ENCODE measurements at places on chromosomes 4 and X.
A peak's percentile ranks its signal among the peaks of the same experiment; 100 is the strongest.

DNA sequence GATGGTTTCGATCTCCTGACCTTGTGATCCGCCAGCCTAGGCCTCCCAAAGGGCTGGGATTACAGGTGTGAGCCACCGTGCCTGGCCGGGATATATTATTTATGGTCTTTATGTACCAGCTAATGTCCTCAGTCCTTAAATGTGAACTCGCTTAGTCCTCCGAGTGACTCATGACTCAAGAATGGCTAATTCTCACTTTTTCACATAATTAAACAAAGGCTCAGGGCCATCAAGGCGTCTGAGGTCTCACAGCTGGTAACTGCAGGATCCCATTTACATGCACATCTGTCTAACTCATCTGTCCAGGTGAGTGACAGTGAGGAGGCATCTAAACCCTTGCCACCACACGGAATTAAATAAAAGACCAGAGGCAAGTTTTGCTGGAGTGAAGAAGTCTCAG is 73.5 kb downstream of the HS3ST1 start:
- no peak for DNase-seq

DNA sequence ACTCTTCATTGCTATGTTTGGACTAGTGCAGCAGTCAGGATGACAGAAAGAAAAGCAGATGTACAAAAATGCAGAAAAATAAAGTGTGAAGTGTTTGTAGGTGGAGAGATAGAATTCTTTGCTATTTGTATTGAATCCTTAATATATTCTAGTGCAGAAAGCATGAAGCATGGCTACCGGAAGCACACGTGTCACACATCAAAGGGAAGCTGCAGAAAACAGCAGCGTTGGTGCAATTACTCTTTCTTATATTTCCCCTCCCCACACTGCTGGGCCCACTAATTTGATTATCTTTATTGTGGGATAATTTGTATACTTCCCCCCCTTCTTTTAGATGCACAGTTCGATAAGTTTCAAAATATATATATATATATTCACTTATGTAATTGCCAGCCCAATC is 35.9 kb upstream of the TAPT1 start:
- no peak for DNase-seq

DNA sequence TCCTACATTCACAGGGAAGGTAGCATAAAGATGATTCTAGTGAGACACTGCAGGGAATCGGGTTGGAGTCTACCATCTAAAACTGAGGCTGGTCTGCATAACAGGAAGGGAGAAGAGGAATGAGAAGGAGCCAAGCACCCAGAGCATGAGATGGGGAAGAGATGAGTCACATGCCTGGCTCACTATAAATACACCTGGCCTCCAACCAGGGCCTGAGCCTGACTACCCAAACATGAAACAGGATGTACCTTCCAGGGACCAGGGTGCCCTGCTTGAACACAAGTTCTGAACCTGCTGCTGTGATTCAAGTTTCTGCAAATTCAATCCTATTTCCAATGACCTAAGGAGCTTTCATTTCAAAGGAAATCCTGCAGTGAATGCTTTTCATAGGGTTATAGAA is 24.9 kb downstream of the CD99L2 start:
- DNase-seq, result peak; percentile 41

GRCh38 chrX:124256216-124256615 is 76.2 kb upstream of the TEX13D start:
- peak; percentile 86 for DNase-seq

DNA sequence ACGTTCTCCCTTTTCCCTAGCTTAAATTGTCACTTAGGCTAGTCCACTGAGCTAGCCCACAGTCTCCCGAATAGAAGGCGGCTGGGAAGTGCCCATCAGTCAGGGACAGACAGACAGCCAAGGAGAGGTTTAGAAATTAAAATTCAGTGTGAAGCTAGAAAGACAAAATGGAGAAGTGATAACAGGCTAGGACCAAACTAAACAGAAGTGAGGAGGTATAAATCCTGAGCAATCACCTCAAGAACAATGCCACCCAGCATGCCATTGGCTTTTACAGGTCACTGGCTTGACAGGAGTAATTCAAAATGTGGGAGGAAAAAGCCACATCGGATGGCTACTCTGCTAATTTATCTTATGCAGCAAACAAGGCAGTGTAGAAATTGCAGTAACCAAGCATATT is 138.9 kb downstream of the MAPK10 start:
- no peak for DNase-seq

GRCh38 chrX:22650691-22651090 is 349.1 kb upstream of the DDX53 start:
- DNase-seq, result no peak

DNA sequence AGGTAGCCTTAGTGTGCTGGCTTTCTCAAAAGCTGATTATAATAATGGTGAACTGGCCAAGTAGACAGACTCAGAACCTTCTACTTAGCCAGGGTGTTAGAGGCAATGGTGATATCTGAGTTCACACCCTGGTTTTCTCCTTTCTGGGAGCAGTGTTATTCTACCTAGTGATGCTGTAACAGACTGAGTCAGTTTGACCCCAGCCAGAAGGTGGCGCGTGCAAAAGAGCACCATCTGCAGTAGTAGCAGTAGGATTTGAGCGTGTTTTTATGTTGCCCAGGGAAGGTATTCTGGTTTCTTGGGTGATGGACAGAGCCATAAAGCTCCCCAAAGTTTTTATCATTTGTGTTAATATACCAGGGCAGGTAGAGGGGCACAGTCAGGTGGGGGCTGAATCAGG is 143.8 kb upstream of the CPXCR1 start:
- DNase-seq, result no peak

GRCh38 chr4:8468746-8469535 is 28.4 kb downstream of the TRMT44 start:
- DNase-seq, result peak; percentile 79

DNA sequence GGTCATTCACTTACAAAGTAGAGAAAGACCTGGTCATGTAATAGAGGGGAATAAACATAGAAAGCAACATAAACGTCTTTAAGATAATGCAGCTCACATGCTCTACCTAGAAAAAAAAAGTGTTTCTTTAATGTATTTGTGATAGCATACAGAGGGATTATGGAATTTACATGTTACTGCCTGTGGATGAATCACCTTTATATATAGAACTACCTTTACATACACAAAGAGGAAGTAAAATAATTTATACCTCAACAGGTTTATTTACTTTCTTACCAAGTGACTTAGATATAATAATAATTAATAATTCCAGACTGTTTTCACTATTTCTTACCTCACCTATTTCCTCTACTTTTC is 81.5 kb downstream of the PPP3CA start:
- DNase-seq, result no peak

DNA sequence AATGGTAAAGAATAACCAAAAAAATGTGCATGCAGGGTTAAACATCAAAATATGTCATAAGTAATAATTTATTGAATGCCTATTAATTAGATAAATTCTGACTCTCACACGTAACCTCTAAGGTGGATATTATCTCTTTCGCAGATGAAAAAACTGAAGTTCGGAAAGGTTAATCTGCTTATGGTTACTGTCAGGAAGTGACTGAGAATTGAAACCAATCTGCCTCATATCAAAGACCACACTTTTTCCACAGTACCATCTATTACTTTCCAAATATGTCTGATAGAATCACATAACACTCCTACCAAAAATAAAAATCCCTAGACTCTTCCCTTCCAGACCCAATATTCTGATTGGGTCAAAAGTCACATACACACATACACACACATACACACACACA is 6.2 kb downstream of the CHIC2 start:
- no peak for DNase-seq

DNA sequence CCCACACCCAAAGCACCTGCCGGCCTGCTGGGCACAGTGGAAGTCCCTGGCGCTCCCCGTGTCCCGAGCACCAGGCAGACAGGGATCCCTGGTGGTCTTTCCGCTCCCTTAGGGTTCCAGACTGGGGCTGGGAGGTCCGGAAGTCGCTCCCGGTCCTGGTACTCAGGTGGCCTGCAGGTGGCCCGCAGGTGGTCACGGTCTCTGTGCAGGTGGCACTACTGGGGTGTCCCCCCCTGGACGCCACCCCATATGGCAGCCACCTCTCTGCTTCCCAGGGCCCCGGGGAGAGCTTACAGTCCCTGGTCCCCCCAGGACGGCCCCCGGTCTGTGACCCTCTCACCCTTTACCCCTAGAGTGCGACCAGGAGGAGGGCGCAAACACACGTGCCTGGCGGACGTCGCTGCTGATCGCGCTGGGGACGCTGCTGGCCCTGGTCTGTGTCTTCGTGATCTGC is 13.6 kb downstream of the SLC25A6 start:
- DNase-seq, result no peak

- peak; percentile 87 for DNase-seq
Observed at GRCh38 chr4:4780729-4781244, 78.7 kb upstream of the MSX1 start.

DNA sequence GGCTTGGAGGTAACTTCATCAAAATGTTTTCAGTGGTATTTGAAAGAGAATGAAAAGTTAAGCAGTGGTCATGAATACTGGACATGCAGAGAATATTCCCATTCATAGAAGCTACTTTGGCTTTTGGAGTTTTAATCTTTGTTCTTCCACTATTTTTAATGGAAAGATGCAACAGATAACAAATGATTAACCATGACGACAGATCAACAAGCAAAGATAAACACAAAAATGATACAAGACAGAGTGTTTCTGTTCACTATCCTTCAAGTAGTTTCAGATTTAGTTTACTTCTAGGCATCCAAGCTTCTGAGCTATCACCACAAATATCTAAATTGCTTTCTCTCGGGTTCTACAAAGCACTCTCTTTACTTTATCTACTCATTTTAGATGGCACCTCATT is 1004.9 kb upstream of the ADGRL3 start:
- DNase-seq, result no peak

DNA sequence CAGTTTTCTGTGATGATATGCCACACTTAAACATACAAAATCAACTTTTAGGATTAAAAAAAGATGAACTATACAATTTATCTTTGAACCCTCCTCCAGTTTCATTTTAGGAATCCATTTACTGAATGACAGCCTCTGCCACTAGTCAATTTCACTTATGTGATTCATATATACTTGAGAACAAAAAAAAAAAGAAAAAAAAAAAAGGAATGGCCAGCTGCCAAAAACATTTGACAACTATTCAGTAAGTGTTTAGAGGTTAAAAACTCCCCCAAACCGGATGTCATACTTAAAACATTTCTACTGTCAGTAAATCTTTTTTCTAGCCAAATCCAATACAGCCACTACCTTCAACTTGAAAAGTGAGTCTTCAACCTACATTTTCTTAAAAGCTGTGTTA is 266.7 kb upstream of the MAGEB2 start:
- DNase-seq, result no peak

GRCh38 chr4:10348241-10348640 is 109.0 kb downstream of the ZNF518B start:
- DNase-seq, result no peak

DNA sequence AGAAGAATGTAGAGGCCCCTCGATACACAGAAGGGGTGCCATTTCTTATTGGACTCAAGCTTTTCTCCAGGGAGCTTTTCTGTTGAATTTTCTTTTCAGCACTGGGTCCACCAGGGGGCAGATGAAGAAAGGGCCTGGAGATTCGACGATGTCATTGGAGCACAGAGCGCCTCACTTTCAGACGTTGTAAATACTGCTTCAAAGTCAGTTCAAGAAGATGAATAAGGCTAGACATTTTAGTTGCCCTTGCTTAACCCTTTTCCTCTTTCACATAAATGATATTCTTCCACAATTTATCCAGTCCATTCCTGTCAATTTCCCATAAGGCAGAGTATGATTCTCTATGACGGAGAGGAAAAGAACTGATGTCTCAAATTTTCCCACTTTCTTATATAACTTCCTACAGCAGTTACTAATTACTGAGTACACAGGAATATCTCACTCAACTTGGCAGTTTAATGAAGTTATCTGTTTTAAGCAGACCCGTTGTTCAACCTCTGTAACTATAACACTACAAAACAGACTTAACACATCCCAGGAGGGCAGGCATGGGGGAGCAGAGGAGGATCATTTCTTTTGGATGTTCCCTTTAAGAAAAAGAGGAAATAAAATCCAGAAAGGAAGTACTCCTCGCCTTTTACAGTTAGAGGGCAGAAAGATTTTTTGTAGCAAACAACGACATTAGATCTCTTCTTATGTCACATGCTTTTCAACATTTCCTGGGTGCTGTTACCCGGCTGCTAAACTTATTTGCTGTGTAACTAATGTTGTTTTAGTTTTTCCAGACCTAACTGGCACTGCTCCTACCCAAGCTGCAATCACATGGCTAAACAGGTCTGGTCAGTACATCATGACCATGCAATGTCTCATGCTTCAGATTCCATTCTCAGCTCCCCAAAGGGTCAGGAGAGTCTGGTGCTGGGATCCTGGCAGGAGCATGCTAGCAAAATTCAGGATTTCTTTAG is 12.2 kb upstream of the CENPU start:
- DNase-seq, result peak; percentile 89

DNA sequence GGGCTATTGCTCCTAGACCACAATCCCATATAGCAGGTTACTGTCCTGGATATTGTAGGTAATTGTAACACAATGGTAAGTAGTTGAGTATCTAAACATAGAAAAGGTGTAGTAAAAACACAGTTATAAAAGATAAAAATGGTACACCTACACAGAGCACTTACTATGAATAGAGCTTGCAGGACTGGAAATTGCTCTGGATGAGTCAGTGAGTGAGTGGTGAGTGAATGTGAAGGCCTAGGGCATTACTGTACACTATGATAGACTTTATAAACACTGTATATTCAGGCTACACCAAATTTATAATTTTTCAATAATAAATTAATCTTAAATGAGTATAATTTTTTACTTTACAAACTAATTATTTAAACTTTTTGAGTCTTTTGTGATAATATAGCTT is 425.7 kb downstream of the PABPC4L start:
- peak; percentile 42 for DNase-seq

GRCh38 chrX:44913656-44914531 is 40.9 kb downstream of the KDM6A start:
- DNase-seq, result no peak

DNA sequence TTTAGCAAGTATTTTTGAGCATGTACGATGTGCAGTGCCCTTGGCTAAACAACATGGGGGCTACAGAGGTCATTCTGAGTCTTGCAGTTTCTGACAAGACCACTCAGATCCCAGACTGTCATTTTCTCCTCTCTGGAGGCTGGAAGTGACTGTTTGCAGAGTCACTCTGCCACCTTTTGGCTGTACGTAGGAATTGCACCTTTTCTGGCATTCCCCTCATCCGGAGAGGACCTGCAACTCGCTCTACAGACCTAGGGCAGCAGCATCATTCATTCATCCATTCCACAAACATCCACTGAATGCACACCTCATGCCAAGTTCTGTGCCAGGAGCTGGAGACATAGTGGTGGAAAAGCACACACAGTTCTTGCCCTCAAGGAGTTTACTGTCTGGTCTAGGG is 160.4 kb upstream of the GPR101 start:
- DNase-seq, result peak; percentile 36

GRCh38 chrX:77743720-77744119 is 42.3 kb downstream of the ATRX start:
- DNase-seq, result no peak

DNA sequence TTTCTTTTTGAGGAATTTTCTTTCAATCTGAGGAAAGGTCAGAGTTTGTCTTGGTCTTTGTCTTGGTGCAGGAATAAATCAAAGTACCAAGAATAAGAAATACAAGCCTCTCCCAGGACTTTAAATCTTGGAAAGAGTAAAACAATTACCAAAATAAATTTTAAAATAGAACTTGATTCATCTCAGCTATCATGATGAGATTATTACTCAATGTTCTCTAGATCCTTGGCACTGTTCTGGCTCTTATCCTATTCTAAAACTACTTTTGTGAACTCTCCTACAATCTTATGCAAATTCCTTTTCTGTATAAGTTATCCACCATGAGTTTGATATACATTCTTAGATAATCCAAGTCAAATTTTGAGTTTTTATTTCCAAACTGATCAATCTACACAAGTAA is 464.3 kb downstream of the PPARGC1A start:
- no peak for DNase-seq

Measured in GM23248 (cell line).